GM13976 (cell line): ENCODE measurements at places on chromosomes 3 and 15.

GRCh38 chr3:140809316-140809715 lies 131.5 kb downstream of the TRIM42 start:
- DNase-seq = no peak

GRCh38 chr3:159991591-159991990 lies 3.0 kb downstream of the IL12A start:
- DNase-seq = no peak

DNA sequence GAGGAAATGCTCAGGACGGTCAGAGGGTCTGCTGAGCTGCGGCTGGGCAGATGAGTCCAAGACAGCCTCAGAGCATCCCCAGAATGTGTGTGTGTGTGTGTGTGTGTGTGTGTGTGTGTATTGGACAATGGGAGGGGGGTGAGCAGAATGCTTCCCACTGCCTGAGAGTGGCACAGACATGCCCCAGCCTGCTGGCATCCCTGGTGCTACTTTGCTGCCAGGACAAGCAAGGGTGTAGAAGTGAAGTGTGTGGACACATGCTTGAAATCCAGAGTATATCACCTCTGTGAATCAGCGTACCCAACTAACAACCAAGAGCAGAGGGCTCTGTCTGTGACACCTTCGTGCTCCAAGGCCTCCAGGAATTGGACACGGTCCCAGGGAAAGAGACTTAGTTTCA lies 76.3 kb downstream of the SLC9A9 start:
- no peak for DNase-seq

GRCh38 chr3:33482111-33482521 lies 41.9 kb upstream of the UBP1 start:
- no peak for DNase-seq

- no peak for DNase-seq
Measured at GRCh38 chr3:177802151-177802900, 605.0 kb upstream of the TBL1XR1 start.

GRCh38 chr3:153051427-153052095 lies 110.5 kb upstream of the RAP2B start:
- DNase-seq = no peak

DNA sequence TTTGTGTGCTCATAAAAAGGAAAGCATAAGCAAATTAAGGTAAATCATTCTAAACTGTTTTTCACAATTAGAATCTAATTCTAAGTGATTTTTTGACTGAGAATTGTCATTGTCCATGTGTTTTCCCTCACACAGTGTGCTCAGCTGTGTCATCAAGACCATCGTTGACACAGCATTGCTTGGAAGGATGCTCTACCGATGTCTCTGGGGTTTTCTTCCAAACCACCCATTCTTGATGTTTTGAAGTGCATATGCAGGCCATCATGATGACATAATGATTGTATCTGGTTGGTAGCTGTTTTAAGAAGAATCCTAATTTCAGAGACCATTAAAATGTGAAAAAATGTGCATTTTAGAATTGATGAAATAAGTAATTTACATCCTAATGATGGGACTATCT lies 347.9 kb downstream of the RBMS3 start:
- no peak for DNase-seq

GRCh38 chr3:77342688-77343087 lies 302.8 kb downstream of the ROBO2 start:
- DNase-seq = no peak

GRCh38 chr3:195876297-195877064 lies 31.9 kb downstream of the TNK2 start:
- no peak for DNase-seq

GRCh38 chr3:108461661-108462111 lies 48.7 kb downstream of the MYH15 start:
- DNase-seq = no peak

- no peak for DNase-seq
Measured at GRCh38 chr3:49666592-49666991, 7.6 kb upstream of the APEH start.

- DNase-seq = no peak
Measured at GRCh38 chr15:69443032-69443611, 9.5 kb upstream of the RPLP1 start.

DNA sequence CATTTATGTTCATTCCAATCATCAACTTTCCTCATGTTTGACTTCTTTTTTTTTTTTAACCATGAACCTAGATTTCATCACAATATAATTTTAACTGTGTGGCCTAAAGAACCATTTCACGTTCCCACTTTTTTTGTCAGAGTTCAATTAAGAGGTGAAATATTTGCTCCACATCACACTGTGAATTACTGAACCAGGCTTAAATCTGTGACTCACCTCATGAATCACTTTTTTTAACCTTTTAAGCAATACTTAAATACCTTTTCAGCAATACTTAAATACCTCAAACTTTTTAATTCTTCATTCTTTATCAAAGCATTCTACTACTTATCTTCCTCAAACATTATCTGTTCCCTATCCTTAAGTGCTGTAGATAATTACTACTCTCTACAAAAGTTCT lies 137.6 kb downstream of the SI start:
- DNase-seq = no peak

GRCh38 chr3:178382449-178383061 lies 153.7 kb upstream of the KCNMB2 start:
- no peak for DNase-seq

- no peak for DNase-seq
Measured at GRCh38 chr3:145124900-145125678, 1035.9 kb downstream of the PLOD2 start.

DNA sequence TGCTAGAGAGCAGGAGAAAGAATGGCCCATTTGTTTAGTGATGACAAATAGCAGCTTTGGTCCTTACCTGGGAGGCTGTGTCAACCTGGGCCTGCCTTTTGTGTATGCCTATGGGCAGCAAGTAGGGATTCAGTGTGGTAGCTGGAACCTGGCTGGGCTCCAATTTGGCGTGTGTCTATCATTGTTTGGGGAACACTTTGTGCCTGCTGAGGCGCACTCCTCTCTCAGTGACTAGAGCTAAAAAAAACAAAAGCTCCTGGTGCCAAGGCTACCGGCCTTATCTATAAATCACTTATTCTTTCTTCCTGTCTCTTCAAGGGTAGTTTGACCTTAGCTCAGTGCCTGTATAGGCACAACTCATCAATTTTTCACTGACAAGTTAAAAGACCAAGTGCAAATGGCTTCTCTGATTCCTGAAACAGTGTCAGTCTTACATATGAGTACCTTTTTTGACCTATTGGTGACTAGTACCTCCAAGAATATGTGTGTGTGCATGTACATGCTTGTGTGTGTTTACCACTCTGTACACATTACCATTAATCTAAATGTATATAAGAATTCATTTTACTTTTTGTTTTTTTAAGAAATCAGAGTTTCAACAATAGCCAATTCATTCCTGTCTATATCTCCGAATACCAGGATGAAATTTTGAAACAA lies 54.6 kb downstream of the GMNC start:
- DNase-seq = no peak

DNA sequence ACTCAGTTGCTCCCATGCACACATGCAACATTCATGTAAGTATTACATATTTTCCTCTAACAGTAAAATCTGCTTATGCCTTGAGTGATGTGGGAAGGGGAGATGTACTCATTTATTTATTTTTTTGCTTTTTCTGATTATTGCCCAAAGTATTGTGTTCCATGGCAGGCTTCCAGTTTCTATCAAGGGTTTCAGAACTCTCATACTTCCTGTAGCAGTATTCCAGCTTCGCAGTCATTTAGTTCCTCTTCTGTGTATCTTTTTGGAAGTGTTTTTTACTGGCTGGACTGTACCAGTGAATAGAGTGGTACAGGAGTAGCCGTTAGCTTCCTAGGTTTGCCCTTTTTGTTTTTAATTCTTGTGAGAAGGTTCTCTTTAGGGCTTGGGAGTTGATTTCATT lies 26.9 kb downstream of the RAB11A start:
- no peak for DNase-seq

DNA sequence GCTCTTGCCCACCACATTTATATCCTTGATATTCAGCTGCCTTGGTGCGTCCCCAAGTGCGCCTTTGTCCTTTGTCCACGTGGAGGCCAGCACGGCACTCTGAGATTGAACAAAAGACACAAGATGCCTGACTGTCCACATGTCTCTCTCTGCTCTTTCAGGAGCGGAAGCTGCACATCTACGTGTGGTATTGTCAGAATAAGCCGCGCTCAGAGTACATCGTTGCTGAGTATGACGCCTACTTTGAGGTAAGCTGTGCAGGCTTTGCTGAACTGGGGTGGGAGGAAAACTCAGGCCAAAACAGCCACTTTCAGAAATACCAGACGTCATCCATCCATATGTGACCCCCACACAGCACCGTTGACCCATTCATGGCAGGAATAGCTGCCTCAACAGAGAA lies 72.0 kb upstream of the UMPS start:
- no peak for DNase-seq

- no peak for DNase-seq
Measured at GRCh38 chr15:52680041-52680391, 828 bp upstream of the ATOSA start.

DNA sequence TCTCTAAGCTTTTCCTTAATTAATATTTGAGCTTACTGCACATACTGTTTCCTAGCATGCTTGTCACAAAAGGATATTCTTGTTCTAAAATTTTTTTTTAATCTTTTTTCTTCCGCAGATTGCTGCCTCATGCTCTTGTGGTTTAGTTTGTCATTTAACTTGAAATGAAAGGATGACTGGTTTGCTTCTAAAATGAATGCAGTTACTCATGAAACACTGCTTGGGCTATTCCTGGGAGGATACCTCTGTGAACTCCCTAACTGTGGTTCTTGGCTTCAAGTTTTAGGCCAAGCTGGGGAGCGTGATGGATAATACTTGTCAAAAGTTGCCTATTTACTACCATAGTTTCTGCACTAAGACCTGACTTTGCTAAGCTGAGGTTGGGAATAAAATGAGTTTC lies 64.0 kb downstream of the USP13 start:
- no peak for DNase-seq

- no peak for DNase-seq
Measured at GRCh38 chr3:8839607-8840325, 70.4 kb upstream of the OXTR start.

- DNase-seq = no peak
Measured at GRCh38 chr15:44038755-44039191, 156.3 kb downstream of the FRMD5 start.

GRCh38 chr3:141331377-141332318 lies 36.7 kb upstream of the ZBTB38 start:
- DNase-seq = no peak

DNA sequence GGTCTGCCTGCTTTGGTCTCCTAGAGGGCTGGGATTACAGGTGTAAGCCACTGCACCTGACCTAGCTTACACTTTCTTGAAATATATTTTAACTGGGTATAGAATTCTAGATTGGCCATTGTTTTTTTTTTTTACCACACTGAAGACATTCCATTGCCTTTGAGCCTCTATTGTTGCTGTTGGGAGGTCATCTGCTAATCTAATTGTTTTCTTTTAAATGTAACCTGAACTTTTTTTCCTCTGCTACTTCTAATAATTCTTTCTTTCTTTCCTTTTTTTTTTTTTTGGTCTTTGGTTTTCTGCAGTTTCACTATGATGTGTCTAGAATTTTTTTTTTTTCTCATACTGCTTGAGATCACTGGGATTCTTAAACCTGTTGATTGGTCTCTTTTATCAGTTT lies 28.1 kb downstream of the ERICH6 start:
- DNase-seq = no peak

DNA sequence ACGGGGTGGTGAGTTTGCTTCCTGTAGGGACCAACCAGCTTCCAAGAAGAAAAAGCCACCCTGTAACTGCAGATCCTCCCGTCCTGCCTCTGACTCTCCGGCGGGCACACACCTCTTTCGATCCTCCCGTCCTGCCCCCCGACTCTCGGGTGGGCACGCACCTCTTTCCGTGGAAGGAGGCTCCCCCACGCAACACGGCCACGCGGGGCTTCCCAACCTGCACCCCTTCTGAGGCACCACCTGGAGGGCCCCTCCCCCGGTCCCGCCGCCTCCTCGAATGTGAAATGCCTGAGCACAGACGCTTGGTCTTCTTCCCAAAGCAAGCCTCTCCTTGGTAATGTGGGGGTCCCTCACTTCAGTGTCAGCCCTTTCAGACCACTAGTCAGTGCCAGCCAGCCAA lies 7.3 kb downstream of the ADAMTS17 start:
- DNase-seq = no peak

DNA sequence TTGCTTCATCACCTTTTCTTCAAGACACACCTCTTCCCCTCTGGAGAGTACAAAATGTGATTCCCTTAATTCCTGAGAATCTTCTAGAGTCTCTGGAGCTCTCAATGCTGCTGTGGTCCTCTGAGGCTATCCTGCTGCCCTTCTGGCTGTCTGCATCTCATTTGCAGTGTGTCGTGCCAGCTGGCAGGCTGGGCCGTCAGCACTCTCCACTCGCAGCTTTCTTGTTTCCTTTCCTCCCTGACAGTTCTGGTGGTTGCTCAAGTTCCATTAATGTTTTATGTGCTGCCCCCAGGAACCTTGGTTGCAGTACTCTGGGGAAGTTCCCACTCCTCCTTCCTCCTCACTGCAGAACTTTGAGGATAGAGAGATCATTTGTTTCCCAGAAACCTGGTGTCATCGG lies 210.8 kb upstream of the ROPN1 start:
- no peak for DNase-seq

- DNase-seq = no peak
Measured at GRCh38 chr15:31405200-31405920, 78.7 kb downstream of the KLF13 start.

GRCh38 chr15:100635406-100636071 lies 33.1 kb downstream of the ASB7 start:
- no peak for DNase-seq

DNA sequence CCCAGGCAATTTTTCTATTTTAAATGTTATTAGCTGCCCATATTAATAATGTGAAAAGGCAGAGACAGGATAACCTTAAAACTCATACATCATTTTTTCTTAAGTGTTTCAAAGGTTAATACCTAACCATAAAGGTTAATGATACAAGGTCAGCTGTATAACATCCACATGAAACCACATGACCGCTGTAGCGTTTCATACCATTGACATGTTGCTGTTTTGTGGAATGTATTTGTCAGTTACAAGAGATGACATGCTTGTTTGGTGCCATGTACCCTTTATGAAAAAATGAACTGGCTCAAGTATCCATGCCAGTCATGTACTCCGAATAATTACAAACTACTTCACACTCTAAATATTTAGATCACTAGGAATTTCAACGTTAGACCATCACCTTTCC lies 207.4 kb downstream of the FMN1 start:
- no peak for DNase-seq

- no peak for DNase-seq
Measured at GRCh38 chr3:47405820-47406761, 25.3 kb downstream of the PTPN23 start.

DNA sequence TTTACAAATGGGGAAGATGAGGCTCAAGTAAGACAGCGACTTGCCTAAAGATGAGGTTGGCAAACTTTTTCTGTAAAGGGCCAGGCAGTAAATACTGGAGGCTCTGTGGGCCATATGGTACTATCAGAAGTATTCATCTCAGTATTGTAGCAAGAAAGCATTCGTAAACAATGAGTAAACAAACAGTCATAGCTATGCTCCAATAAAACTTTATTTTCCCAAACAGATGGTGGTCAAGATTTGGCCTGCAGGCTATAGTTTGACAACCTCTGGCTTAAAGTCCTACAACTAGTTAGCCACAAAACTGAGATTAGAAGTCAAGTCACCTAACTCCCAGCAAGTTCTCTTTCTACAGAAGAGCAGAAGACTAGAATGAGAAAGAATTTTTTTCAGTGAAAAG lies 177.0 kb upstream of the NECTIN3 start:
- no peak for DNase-seq
